Activated naive CD4-positive, alpha-beta T cell treated with anti-CD3 and anti-CD28 coated beads, Interleukin-2, amount 50 U/mL, for 72 hours (primary cell): ENCODE measurements at places on chromosomes 5 and 9.

- DNase-seq, result no peak
Observed at GRCh38 chr5:316210-317085, 5.1 kb upstream of the AHRR start.

DNA sequence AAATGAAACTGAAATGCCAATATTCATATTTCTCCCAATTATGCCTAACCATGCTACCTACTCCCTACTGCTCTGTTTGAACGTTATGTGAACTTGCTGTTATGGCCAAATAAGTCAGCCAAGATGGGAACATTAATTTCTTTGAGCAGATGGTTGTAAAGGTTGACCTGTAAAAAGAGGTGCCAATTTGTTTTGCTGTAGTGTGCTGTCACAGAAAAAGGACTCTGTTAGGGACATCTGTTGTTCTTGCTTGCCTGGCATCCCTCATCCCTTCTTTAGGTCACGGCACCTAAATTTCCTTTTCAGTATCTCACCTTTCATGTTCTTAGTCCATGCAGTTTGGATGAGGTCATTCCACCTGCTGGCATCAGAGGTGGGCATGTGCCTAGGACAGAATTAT lies 35.4 kb downstream of the GDNF start:
- DNase-seq, result no peak

- DNase-seq, result no peak
Observed at GRCh38 chr5:124718380-124718789, 28.1 kb downstream of the ZNF608 start.

DNA sequence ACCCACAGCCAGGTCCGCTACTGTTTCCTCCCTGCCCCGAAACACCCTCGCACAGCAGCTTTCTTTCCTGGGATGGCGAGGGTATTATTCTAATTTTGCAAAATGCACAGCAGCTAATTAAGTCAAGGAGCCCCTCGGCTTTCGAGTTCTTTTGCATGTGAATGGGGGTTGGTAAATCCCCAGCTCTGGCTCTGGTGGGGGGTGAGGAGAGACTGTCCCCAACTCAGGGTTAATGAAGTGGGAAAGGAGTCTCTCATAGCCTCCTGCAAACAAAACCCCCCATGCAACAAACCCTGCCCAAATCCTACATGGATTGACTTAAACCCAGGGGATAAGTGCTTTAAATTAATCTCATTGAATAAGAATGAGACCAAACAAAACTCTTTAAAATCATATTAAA lies 8.8 kb downstream of the BARHL1 start:
- no peak for DNase-seq

DNA sequence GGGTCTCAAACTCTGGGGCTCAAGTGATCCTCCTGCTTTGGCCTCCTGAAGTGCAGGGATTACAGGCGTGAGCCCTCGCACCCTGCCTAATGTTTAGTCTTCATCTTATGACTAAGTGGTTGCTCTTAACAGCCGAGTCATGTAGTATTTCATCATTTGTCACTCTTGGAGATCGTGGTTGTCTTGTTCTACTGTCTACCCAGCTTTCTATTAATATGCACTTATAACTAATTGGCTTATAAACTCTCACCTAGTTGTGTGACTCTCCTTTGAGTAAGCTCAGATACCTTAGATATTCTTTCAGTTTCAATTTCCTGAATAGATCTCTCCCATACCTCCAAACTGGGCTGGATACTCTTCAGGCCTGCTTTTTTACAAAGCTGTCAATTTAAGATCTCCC lies 19.9 kb downstream of the SLC44A1 start:
- DNase-seq, result no peak

DNA sequence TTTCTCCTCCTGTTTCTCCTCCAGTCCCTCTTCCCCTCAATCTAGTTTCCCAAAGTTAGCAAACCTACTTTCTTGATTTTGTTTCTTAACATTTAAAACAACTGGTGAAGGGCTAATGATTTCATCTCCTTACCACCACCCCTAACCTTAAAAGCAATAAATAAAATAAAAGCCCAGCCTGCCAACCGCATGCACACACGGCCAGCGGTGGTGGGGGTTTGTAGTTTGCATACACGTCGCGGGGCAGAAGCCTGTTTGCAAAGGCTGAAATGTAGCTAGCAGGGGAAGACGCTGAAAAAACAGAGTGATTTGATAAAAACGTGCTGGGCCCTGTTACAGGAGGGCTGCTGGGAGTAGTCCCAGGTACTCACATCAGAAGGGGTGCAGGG lies 1.9 kb upstream of the DMRT2 start:
- no peak for DNase-seq

- no peak for DNase-seq
Observed at GRCh38 chr9:34328500-34328986, 525 bp downstream of the KIF24 start.

DNA sequence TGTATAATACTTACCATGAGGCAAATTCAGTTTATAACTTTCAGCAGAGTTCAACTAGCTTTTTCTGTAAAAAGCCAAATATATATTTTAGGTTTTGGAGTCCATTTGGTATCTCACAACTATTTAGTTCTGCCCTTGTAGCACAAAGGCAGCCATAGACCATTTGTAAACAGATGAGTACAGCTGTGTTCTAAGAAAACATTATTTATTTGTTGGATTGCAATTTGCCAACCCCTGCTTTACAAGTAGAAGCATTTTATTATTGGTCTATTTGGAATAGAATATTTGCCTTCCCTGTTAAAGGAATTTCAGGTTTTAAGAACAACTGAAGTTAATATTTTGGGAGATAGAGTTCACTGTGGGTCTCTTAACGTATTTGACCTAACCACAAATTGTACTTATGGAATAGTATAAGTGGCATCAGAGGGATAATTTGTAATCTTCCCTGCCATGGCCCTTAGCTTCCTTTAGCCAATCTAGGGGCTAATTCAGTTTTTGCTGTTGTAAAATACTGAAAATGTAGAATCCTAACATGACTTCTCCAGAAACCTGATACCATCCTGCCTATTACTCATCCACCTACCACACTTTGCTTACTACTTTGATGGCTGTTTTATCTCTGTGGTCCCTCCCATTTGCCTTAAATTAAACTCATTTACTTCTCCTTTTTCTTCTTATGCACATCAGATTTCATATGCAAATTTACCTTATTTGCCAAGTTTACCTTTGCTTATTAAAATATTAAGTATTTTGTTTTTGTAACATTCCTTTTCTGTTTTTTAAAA lies 109.2 kb downstream of the DMXL1 start:
- DNase-seq, result no peak

DNA sequence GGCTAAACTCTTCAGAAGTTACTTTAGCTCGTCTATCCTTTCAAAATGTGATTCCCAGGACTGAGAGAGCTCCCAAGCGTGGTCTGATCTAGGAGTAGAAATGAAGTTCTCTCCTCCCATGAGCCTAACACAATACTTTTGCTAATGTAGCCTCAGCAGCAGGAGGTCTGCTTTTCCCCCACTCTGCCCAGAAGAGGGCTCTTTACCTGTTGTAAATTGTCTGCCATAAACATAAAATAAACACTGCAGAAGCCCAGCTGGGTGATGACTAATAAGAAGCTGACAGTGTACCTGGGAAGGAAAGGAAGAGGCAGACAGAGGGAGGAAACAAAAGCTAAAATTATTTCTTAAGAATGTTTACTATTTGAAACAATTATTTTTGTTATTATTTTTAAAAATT lies 15.4 kb downstream of the SLC36A3 start:
- no peak for DNase-seq

- peak; percentile 92 for DNase-seq
Observed at GRCh38 chr9:36765468-36766341, 193.0 kb downstream of the MELK start.

GRCh38 chr5:148653291-148653835 lies 964 bp downstream of the HTR4 start:
- no peak for DNase-seq
